ENCODE measurements at places on chromosomes 12 and 14.

DNA sequence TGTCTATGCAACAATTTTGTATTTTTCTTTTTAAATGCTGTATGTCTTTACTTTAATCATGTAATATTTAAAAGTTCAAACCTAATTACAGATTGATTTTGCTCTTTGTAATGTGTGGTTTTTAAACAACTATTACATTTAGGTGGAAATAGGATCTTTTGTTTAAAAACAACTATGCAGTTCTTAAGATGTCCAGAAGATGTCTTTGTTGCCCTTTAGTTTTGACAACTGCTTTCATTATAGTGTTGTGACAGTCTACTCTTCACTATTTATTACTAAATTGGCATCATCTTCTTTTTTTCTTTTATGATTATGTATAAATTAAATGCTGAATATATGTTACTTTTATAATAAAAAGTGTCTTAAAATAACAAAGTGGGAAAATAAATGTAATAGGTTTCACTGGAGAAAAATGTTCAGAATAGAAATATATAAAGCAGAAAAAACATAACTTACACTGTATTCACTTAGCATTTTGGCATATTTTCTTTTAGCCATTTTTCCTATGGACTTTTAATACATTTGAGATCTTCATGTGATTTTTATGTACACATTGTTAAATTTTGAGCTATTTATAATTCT lies 27.1 kb upstream of the PCNX4 start:
- DNase-seq, result no peak

- DNase-seq, result no peak
Measured at GRCh38 chr12:60257063-60257462, 661.2 kb downstream of the SLC16A7 start.

- DNase-seq, result no peak
Measured at GRCh38 chr14:95664546-95664945, 21.7 kb upstream of the TCL1B start.

GRCh38 chr12:252636-253035 lies 10.0 kb downstream of the SLC6A13 start:
- no peak for DNase-seq

GRCh38 chr14:33962016-33962415 lies 11.1 kb upstream of the EGLN3 start:
- DNase-seq, result no peak

DNA sequence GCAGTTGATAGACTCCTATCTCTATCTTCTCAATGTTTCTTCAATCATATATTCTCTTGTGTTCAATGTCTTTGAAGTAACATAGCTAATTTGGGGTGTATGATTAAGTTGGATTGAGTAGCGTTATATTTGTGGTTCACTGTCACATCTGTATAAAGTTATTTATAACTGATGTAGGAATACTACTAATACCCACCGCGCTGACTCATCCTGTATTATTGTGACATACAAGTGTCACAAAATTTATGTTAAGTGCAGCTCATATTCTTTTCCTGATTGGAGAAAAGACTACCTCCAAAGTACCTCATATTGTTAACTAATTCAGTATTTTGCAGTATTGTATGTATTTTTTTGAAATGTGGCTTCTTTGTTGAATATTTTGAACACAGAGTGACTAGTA lies 940.8 kb downstream of the SLC6A15 start:
- DNase-seq, result no peak

DNA sequence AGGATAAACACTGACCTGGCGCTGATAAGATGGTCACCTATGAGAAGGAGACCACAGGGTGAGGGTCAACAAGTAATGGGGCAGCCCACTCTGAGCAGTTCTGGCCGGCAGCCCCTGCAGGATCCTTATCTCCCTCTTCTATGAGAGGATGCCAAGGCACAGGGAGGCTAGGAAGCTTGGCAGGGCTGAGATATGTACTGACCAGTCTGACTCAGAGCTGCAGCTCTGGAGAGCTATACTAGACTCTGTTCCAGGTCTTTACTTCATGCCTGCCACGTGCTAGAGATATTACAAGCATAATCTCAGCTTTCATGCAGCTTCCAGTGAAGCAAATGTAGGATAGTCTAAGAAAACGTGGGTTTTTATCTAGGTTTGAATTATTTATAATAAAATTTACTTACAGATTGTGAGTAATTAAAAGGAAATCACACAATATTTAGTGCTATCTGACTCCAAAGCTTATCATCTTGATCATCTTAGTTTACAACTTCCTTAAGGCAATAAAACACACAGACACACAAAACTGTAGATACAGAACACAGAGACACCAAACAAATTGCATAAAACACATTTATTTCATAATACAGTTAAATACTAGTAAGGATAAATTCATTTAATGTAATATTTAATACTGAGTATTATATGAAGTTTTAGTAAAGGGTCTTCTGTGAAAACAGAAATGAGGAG lies 32.3 kb downstream of the GIT2 start:
- no peak for DNase-seq

DNA sequence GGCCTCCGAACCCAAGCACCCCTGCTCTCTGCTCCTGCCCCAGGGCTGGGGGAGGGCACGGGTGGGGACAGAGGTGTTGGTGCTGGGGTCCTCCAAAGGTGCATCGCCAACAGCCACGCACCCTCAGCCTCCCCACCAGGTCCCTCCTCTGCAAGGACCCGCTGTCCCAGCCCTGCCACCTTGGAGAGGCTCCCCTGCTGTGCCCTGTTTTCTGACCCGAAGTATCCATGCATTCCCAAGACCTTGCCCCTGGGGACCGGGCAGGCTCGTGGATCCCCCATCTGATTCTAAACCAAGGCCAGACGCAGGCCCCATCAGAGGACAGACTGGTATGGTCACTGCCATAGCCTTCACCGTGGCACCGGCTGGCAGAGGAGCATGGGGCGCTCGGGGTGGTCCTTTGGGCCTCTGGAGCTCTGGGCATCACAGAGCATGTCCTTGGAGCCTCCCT lies 22.7 kb upstream of the BEGAIN start:
- no peak for DNase-seq

DNA sequence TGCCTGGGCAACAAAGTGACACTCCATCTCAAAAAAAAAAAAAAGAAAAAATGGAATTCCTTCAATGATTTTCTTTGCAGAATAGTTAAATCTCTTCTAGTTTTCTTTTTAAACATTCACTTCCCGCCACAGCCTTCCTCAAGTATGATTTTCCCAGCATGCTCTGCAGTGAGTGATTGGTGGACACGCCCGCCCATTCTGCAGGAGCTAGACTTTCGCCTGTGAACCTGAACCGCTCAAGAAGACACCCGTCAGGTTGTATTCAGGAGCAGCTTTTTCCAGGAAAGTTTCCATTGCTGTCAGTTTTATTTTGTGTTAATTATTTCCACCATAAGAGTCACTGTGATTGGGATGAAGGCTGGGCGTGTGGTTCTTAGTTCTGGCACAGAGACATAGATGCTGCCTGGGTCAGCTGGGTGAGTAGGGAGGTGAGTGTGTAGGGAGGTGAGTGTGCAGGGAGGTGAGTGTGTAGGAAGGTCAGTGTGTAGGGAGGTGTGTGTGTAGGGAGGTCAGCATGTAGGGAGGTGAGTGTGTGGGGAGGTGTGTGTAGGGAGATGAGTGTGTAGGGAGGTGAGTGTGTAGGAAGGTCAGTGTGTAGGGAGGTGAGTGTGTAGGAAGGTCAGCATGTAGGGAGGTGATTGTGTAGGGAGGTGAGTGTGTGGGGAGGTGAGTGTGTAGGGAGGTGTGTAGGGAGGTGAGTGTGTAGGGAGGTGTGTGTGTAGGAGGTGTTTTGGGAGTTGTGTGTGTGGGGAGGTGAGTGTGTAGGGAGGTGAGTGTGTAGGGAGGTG lies 76.2 kb downstream of the KIF26A start:
- DNase-seq, result no peak

DNA sequence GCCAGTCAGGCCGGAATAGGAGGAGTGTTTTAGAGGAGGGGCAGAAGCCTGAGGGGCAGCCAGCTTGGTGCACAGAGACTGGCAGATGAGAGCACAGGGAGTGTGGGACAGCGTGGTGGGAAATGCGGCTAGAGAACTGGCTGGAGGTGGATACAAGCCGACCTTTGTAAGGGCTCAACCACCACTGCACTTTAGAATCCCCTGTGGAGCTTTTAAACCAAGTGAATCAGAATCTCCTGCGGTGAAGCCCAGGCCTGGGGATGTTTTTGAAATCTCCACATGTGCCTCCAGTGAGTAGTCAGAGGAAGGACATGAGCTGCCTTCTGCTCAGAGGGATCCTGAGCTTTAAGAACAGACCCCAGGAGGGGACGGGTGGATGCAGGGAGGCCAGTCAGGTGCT lies 10.9 kb upstream of the PCED1B start:
- no peak for DNase-seq

DNA sequence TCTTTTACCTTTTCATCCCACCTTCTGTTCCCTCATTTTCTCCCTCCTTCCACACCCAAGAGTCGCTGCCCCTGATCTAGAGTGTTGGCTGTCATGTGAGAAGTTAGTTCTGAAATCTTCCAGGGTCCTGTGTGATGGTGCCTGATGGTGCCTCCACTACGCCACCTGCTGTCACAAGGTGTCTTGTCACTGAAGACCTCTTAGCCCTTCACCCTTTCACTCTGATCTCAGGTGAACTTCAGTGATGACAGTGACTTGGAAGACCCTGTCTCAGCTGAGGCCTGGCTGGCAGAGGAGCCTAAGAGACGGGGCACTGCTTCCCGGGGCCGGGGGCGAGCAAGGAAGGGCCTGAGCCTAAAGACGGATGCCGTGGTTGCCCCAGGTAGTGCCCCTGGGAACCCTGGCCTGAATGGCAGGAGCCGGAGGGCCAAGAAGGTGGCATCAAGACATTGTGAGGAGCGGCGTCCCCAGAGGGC lies 7.6 kb upstream of the PFDN5 start:
- DNase-seq, result peak; percentile 75

- DNase-seq, result no peak
Measured at GRCh38 chr12:32080435-32080834, 26.2 kb upstream of the BICD1 start.

- no peak for DNase-seq
Measured at GRCh38 chr12:25372002-25372401, 121.3 kb upstream of the KRAS start.

GRCh38 chr12:7693793-7694192 lies 1.8 kb downstream of the GDF3 start:
- DNase-seq, result no peak

- no peak for DNase-seq
Measured at GRCh38 chr14:67416085-67416484, 4.1 kb upstream of the PLEK2 start.

DNA sequence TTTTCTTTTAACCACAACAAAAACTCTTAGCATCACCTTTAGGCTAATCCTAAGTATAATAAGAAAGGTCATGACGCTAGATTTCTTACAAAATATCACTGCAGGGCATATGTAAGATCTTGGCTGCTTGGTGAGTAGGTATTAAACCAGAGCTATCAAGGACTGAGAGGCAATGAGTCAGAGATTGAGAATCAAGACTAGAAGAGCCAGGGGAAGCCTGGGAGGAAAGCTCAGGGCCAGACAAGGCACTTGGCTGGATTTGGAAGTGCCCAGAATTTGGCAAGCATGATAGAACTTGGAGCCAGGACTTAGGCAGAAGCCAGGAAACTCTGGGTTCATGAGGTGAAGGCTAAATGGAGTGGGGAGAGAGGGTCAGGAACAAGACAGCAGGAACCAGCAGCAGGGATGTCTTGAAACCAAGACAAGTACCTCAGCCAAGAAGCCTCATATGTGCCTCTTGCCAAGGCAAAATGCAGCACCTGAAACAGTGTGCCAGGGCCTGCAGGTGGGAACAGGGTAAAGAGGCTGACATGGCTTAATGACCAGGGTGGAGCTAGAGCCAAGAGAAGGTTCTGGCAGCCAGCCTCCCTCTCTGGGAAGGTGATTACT lies 49.9 kb downstream of the PTHLH start:
- no peak for DNase-seq

DNA sequence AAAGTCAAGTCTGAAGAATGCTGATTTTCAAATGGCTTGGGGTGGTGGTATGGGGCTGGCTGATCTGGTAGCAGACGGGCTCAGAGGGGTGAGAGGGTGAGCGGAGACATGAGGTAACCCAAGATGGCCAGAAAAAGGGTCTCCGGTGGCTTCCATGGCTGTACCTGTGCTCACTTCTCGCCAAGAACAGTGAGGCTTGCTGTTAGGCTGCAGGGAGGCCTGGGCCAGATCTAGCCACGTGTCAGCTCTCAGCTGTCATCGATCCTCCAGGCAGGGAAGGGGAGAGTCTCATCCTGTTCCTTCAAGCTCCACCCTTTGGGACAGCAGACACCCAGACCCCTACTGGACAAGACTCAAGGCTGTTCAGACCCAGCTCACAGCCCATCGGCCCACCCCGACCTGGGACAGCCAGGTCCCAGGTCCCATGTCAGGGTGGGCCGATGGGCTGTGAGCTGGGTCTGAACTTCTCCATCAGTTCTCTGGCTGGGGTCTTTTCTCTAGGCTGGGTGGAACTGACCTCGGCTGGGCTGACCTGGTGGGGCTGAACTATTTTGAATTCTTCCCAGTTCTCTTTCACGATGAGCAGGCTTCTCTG lies 9.0 kb downstream of the LRTM2 start:
- DNase-seq, result no peak

DNA sequence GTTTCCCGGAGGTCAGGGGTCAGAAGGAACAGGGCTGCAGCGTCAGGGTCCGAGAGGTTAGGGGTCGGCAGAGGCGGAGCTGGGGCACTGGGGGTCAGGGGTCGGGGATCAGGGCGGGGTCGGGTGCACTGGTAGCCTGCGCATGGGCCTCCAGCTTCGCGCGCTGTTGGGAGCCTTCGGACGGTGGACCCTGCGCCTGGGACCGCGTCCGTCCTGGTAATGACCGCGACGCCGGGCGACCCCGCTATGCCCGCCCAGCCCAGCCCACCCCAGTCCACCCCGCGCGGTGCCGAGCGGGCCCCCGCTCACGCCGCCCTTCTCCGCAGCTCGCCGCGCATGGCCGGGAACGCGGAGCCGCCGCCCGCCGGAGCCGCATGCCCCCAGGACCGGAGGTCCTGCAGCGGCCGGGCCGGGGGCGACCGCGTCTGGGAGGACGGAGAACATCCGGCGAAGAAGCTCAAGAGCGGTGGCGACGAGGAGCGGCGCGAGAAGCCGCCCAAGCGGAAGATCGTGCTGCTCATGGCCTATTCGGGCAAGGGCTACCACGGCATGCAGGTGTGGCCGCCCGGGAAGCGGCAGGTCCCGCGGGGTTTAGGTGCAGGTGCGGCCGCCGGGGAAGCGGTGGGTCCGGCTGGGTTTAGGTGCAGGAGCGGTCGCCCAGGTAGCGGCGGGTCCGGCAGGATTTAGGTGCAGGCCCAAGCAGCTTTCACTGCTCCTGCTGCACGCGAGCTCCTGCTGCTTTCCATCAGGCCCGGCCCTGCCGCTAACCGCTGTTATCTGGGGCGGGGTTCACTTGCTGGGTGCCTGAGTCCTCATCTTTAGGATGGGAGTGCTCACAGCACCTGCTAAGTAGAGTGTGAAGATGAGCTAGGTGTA lies 743 bp downstream of the PUS1 start:
- DNase-seq, result no peak

GRCh38 chr14:92670160-92670559 lies 78.3 kb downstream of the LGMN start:
- no peak for DNase-seq

DNA sequence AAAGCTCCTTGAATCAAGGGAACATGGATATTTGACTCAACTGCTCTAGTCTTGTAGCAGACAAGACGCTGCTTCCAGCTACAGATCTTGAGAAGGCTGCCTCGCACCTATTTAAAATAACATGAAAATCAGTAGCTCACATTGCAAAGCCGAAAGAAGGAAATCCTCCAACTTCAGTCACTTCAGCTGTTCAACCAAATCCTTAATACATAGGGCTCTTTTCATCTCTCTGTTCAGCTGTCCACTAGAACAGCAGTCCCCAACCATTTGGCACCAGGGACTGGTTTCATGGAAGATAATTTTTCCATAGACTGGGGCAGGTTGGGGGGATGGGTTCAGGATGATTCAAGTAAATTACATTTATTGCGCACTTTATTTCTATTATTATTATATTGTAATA lies 1116.0 kb upstream of the TMEM132C start:
- DNase-seq, result no peak

GRCh38 chr12:88753066-88753465 lies 172.8 kb upstream of the KITLG start:
- DNase-seq, result no peak

Data from CD4-positive, alpha-beta T cell treated with Interleukin-1 beta for 1 hour (primary cell).